ENCODE measurements at places on chromosomes 3 and 15. TPM values are rescaled to one million over a fixed set of nuclear protein-coding genes. Genes with fewer than 3 reads are reported as not detected.

- peak; percentile 94 for DNase-seq
Measured at GRCh38 chr15:98421419-98422129, 226.8 kb upstream of the IGF1R start.

DNA sequence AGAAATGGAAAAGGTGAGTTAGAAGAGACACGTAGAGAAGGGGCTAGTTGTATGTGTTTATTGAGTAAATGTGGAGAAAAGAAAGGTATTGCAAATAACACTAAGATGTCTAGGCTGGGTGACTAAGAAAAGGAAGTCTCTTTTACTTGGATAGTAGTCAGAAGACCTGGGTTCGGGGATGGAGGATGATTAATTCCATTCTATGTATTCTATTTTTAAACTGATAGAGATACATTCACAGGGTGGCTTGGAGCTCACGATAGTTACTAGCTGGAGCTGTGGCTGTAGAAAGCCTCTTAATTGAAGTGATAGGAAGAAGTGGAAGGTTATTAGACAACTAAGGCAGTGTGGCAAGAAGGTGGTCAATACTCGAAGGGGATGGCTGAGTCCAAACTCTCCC is 65.9 kb upstream of the TNIK start:
- DNase-seq: no peak

DNA sequence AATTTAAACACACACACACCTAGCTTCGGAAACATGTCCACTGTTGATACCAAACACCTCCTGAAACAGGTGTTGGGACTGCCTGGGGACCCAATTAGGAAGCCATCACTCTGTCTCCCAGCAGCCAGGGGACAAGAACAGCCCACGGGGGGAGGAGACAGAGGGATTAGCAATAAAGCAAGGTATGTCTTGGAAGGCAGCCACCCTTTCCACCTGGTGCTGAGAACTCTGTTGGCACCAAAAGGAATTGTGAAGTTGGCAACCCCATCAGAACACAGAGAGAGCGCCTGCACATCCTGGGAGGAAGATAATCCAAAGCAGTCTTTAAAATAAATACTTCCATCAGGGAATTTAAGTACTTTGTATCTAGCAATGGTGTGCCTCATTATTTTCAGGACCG is 111.0 kb downstream of the ADAMTS17 start:
- DNase-seq: no peak

GRCh38 chr15:28191832-28192231 is 92.7 kb upstream of the OCA2 start:
- peak; percentile 71 for DNase-seq

GRCh38 chr3:6099458-6100075 is 761.3 kb upstream of the GRM7 start:
- peak; percentile 28 for DNase-seq

CADM2 gene
- total RNA-seq: 1.8 TPM

MLF1 gene
- total RNA-seq: 8.7 TPM
